ENCODE measurements at places on chromosomes 5 and 9. TPM values are rescaled to one million over a fixed set of nuclear protein-coding genes. Genes with fewer than 3 reads are reported as not detected.

DOCK8 gene
- total RNA-seq = 5.7 TPM

ALDH1A1 gene
- total RNA-seq = 23.3 TPM

DNA sequence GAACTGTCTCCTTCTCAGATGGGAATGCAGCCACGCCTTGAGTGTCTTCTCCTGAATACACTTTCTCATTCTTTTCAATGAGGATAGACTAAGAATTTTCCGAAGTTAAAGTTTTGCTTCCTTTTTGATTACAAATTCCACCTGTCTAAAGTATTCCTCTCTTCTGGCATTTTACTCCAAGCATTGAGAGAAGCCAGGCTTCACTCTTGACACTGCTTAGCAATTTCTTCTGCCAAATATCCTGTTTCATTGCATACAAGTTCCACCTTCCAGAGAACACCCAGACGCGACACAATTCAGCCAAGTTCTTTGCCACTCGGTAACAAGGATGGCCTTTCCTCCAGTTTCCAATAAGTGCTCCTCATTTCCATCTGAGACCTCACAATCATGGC is 35.6 kb upstream of the COL5A1 start:
- no peak for DNase-seq

DNA sequence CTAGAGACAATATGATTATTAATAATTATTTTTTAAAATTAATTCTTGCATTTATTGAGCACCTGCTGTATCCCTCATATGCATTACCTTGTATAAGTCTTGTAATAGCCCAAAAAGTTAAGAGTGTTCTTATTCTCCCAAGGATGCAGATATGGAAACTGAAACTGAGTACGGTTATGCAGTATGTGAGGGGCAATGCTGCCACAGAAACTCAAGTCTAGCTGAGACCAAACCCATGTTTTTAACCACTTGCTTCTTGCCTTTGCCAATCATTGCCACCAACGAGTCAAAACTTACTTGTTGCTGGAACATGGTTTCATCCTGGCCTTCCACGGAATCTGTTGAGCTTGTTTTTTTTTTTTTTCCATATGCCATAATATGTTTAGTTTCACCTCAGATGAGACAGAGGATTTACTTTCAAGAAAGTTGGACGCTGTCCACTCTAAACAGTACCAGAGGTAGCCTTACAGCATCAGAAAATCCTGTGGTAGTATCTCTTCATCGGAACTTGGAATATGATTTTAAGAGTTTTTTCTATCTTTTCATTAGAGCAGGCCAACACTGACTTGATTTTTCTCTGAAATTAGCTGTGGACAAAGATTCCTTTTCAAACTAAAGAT is 27.9 kb downstream of the DOCK8 start:
- no peak for DNase-seq

GRCh38 chr9:86741311-86742208 is 205.7 kb downstream of the GAS1 start:
- DNase-seq = peak; percentile 43

GRCh38 chr5:152542741-152543140 is 137.7 kb upstream of the NMUR2 start:
- no peak for DNase-seq

OLFML2A gene
- 38.0 TPM for total RNA-seq

GRCh38 chr5:153211076-153211475 is 279.4 kb upstream of the GRIA1 start:
- DNase-seq = no peak
